T-cell (primary cell): ENCODE measurements at places on chromosomes 11 and 22.

GRCh38 chr11:97290464-97291041 is 900.7 kb downstream of the JRKL start:
- H3K4me3 ChIP-seq, result no peak overlapping the region
- H3K4me1 ChIP-seq, result no peaks in the 10 kb centered on the region
- DNase-seq, result no peak
- H3K27me3 ChIP-seq, result no peaks in the 10 kb centered on the region

GRCh38 chr11:128784059-128784804 is 82.9 kb downstream of the KCNJ1 start:
- no peaks in the 10 kb centered on the region for H3K27me3 ChIP-seq
- H3K4me3 ChIP-seq, result no peak overlapping the region
- peaks cover 6% of the 10 kb centered on the region for H3K4me1 ChIP-seq
- peaks cover 7% of the 10 kb centered on the region for H3K36me3 ChIP-seq
- H3K27ac ChIP-seq, result peak overlapping the region; percentile 26

GRCh38 chr22:26023104-26023775 is 146.0 kb upstream of the SEZ6L start:
- no peak for DNase-seq
- no peak overlapping the region for H3K4me3 ChIP-seq
- no peak overlapping the region for H3K27ac ChIP-seq
- no peaks in the 10 kb centered on the region for H3K36me3 ChIP-seq
- no peaks in the 10 kb centered on the region for H3K4me1 ChIP-seq

- H3K4me1 ChIP-seq, result peaks cover 5% of the 10 kb centered on the region
- no peak overlapping the region for H3K4me3 ChIP-seq
- peaks cover 49% of the 10 kb centered on the region for H3K27me3 ChIP-seq
- DNase-seq, result peak; percentile 5
Measured at GRCh38 chr11:125345421-125346178, 150.5 kb downstream of the FEZ1 start.

- no peaks in the 10 kb centered on the region for H3K27me3 ChIP-seq
- no peak for DNase-seq
- peaks cover 34% of the 10 kb centered on the region for H3K36me3 ChIP-seq
- H3K27ac ChIP-seq, result no peak overlapping the region
- H3K4me1 ChIP-seq, result peaks cover 68% of the 10 kb centered on the region
Measured at GRCh38 chr22:19852177-19852781, 2.4 kb downstream of the GNB1L start.

- H3K4me3 ChIP-seq, result no peak overlapping the region
- no peaks in the 10 kb centered on the region for H3K27me3 ChIP-seq
- no peaks in the 10 kb centered on the region for H3K36me3 ChIP-seq
Measured at GRCh38 chr11:113373981-113374560, 13.5 kb upstream of the ANKK1 start.

DNA sequence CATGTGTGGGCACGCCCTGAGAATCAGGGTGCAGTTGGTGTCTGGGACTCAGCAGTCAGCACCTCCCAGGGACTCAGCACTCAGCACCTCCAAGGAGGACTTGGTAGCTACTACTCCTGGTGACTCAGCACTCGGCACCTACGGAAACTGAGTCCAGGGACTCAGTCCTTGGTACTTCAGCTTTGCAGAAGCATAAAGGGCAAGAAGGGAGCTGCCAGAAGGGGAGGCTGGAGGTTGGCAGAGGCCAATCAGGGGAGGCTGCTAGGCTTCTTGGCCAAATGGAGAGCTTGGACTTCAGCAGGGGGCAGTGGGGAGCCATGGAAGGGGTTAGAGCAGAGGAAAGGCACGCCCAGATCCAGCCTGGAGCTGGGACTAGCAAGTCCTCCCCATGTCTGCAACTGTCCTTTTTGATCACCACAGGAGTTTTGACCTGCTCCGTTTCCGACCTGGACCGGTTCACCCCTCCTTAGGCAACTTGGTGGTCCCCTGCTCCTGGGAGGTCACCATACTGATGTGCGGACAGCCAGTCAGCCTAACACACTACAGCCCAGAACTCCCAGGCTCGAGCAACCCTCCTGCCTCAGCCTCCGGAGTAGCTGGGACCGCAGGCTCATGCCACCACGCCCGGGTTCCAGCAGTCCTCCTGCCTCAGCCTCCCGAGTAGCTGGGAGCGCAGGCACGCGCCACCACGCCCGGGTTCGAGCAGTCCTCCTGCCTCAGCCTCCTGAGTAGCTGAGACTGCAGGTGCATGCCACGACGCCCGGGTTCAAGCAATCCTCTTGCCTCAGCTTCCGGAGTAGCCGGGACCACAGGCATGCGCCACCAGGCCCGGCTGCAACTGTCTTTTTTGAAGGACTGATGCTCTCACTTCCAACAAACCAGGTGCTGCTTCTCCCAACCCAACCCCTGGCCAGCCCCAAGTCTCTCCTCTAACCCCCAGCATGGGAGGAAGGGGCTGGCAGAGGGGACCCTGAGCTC is 1.5 kb downstream of the ANO9 start:
- no peak overlapping the region for H3K27ac ChIP-seq
- H3K36me3 ChIP-seq, result peaks cover 4% of the 10 kb centered on the region
- H3K4me3 ChIP-seq, result peak overlapping the region; percentile 49
- H3K4me1 ChIP-seq, result peaks cover 53% of the 10 kb centered on the region
- no peak for DNase-seq

- no peak for DNase-seq
- no peak overlapping the region for H3K27ac ChIP-seq
- H3K4me3 ChIP-seq, result no peak overlapping the region
- H3K36me3 ChIP-seq, result no peaks in the 10 kb centered on the region
- peaks cover 34% of the 10 kb centered on the region for H3K27me3 ChIP-seq
- peaks cover 13% of the 10 kb centered on the region for H3K4me1 ChIP-seq
Measured at GRCh38 chr22:43227239-43227630, 40.3 kb upstream of the TTLL12 start.

- H3K4me1 ChIP-seq, result no peaks in the 10 kb centered on the region
- no peak overlapping the region for H3K4me3 ChIP-seq
- DNase-seq, result no peak
- no peaks in the 10 kb centered on the region for H3K27me3 ChIP-seq
- no peaks in the 10 kb centered on the region for H3K36me3 ChIP-seq
Measured at GRCh38 chr22:47187176-47187957, 424.9 kb downstream of the TBC1D22A start.

DNA sequence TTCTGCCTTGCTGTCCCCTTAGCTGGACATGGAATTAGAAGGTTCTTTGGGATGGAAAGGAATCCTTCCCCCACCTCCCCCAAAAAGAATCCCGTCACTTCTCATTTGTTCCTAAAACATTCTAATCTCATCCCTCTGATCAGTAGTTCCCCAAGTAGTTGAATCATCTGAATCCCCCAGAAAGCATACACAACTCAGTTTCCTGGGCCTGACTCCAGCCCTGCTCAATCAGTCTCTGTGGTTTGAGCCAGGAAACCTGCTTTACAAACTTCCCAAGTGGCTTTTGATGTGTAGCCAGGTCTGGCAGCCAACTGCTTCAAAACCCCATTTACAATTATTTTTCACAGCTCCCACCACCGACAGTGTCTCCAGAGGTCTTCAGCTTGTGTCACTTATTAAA is 20.2 kb downstream of the C22orf31 start:
- no peaks in the 10 kb centered on the region for H3K4me1 ChIP-seq
- H3K4me3 ChIP-seq, result no peak overlapping the region
- no peaks in the 10 kb centered on the region for H3K27me3 ChIP-seq
- no peaks in the 10 kb centered on the region for H3K36me3 ChIP-seq

GRCh38 chr22:28075358-28075981 is 156.4 kb upstream of the PITPNB start:
- H3K4me1 ChIP-seq, result no peaks in the 10 kb centered on the region
- no peak overlapping the region for H3K27ac ChIP-seq
- H3K36me3 ChIP-seq, result no peaks in the 10 kb centered on the region
- no peak overlapping the region for H3K4me3 ChIP-seq
- no peak for DNase-seq

GRCh38 chr11:114168691-114169090 is 109.2 kb downstream of the ZBTB16 start:
- DNase-seq, result no peak
- no peaks in the 10 kb centered on the region for H3K36me3 ChIP-seq
- H3K27me3 ChIP-seq, result no peaks in the 10 kb centered on the region
- H3K27ac ChIP-seq, result no peak overlapping the region
- H3K4me3 ChIP-seq, result no peak overlapping the region
- H3K4me1 ChIP-seq, result peaks cover 87% of the 10 kb centered on the region

- no peak overlapping the region for H3K4me3 ChIP-seq
- H3K4me1 ChIP-seq, result no peaks in the 10 kb centered on the region
- DNase-seq, result peak; percentile 79
- H3K36me3 ChIP-seq, result no peaks in the 10 kb centered on the region
- H3K27me3 ChIP-seq, result no peaks in the 10 kb centered on the region
Measured at GRCh38 chr22:22463855-22464540, 44.5 kb downstream of the ZNF280B start.

DNA sequence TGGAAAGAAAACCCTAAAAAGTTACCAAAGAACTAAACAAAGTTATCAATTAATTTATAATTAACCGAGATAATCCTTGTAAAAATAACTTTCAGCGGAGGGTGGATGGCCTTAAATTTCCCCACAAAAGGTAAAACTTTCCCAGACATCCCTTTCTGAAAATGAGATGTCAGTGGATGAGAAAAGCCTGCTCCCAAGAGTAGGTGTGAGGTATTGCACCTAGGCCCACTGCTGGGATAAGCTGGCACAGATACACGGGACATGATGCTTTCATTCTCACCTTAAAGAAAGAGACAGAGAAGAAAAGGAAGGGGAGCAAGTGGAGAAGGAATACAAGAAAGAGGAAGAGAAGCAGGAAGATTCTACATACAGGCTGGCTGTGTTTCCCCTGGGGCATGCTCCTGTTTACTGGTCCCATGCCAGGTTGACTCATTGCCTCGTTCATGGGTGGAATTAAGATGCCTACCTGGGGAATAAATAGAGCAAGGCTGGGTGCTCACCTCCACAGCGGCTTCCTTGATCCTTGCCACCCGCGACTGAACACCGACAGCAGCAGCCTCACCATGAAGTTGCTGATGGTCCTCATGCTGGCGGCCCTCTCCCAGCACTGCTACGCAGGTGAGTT is at the start of gene SCGB2A2:
Gene SCGB2A2 (plus strand): TSS at position 505 of the 625 bp plus-strand sequence. CDS start 59 bp downstream, at position 564.
- no peak for DNase-seq
- no peak within 1 kb of the TSS for H3K27ac ChIP-seq
- H3K36me3 ChIP-seq, result no peaks in the 10 kb centered on the region
- no peaks in the 10 kb centered on the region for H3K4me1 ChIP-seq
- peaks cover 15% of the 10 kb centered on the region for H3K27me3 ChIP-seq
- H3K4me3 ChIP-seq, result no peak within 1 kb of the TSS

GRCh38 chr11:68213135-68213515 is at the start of gene KMT5B:
Gene KMT5B (minus strand): TSS chr11:68213296. CDS start chr11:68190076, 23,220 bp downstream.
- H3K4me1 ChIP-seq, result peaks cover 23% of the 10 kb centered on the region
- H3K36me3 ChIP-seq, result no peaks in the 10 kb centered on the region
- peak within 1 kb of the TSS; percentile 85 for H3K4me3 ChIP-seq

DNA sequence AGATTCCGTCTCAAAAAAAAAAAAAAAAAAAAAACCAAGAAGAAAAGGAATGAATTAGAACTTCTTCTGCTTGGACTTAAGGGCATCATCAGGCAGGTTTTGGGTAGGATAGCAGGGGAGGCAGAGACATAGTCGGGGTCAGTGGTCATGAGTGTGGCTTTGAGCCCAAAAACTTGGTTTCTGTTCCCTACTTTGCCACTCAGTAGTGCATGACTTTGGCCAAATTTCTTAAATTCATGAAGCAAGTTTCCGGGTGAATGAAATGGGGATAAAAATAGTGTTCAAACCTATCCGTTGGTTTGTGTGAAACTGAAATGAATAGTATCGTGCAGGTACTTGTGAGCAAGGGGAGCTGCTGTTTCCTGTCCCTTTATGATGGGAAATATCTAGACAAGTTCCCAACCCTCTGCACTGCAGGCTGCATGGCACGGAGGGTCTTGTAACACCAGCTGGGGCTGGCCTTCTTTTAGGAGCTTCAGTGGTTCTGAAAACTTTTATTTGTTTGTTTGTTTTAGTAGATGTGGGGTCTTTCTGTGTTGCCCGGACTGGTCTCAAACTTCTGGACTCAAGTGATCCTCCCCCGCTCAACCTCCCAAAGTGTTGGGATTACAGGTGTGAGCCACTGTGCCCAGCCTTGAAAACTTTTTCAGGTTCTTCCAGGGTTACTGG is 18.4 kb downstream of the NEAT1 start:
- no peak overlapping the region for H3K4me3 ChIP-seq
- DNase-seq, result no peak
- no peaks in the 10 kb centered on the region for H3K27me3 ChIP-seq
- peak overlapping the region; percentile 35 for H3K27ac ChIP-seq
- peaks cover 45% of the 10 kb centered on the region for H3K4me1 ChIP-seq

- no peaks in the 10 kb centered on the region for H3K36me3 ChIP-seq
- H3K4me3 ChIP-seq, result no peak overlapping the region
- H3K4me1 ChIP-seq, result no peaks in the 10 kb centered on the region
- H3K27me3 ChIP-seq, result no peaks in the 10 kb centered on the region
Measured at GRCh38 chr11:126919147-126919823, 81.3 kb downstream of the KIRREL3 start.

DNA sequence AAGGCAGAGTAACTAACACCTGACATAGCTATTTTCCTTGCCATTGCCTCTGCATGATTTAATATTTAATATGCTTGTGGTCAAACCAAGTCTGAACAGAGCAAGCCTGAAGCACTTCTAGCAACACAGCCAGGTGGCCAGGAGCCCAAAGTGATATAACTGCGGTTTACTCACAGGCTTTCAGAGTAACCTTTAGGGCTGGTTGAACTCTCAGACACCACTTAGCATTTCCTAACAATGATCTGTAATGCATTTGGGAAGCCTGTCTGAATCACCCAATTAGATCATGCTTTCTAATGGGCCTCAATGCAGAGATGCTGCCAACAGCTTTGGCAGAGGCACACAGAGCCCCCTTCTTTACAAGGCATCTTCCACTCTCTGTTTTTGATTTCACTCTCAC is 96.1 kb downstream of the FDX1 start:
- H3K27ac ChIP-seq, result peak overlapping the region; percentile 46
- no peak for DNase-seq
- H3K27me3 ChIP-seq, result no peaks in the 10 kb centered on the region

DNA sequence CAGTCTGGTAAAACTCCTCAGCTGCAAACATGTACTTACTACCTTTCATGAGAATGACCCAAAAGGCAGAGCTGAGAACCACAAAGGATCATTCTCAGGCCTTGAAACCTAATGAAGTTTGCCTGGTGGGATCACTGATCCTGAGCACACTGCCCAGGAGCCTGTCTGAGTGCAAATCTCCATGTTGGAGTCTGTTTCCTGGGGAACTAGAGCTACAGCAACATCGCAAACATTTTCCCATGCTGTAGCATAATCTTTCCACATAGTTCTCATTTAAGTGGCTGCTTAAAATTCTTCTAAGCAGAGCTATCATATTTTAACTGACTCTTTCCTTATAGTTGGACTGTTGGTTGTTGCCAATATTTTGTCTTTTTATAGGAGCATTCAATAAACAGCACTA is 58.5 kb downstream of the GUCY1A2 start:
- no peaks in the 10 kb centered on the region for H3K4me1 ChIP-seq
- no peaks in the 10 kb centered on the region for H3K27me3 ChIP-seq
- DNase-seq, result no peak
- H3K4me3 ChIP-seq, result no peak overlapping the region

DNA sequence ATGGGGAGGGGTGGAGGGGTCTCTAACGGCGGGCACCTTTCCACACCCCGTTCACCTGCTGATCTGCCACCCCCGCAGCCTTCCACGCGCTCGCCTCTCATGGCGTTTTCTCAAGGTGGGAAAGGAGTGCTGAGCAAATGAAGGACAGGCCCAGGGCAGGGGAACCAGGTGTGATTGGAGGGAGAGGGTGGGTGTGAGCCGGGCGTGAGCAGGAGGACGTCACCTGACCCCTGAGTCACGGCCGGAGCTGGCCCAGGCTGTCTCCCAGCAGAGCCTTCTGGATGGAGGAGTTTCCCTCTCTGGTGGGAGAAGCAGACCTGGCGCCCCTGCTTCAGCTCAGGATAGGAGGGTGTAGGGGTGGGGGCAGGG is 14.0 kb upstream of the ARHGAP8 start:
- no peak for DNase-seq
- peaks cover 2% of the 10 kb centered on the region for H3K36me3 ChIP-seq
- no peak overlapping the region for H3K4me3 ChIP-seq

- no peak for DNase-seq
- H3K4me3 ChIP-seq, result no peak overlapping the region
- H3K27me3 ChIP-seq, result no peaks in the 10 kb centered on the region
- H3K27ac ChIP-seq, result no peak overlapping the region
- H3K36me3 ChIP-seq, result peaks cover 13% of the 10 kb centered on the region
Measured at GRCh38 chr22:39016592-39016991, 2.5 kb downstream of the APOBEC3C start.
